ENCODE measurements at places on chromosomes 11 and 22.

GRCh38 chr11:33211580-33211979 is 45.6 kb upstream of the HIPK3 start:
- no peak for DNase-seq

GRCh38 chr11:39435641-39436040 is 2023.8 kb downstream of the LRRC4C start:
- no peak for DNase-seq

- DNase-seq = peak; percentile 68
Observed at GRCh38 chr11:99020352-99021225, at the start of gene CNTN5. TSS of gene CNTN5 (plus strand) at chr11:99020949.

DNA sequence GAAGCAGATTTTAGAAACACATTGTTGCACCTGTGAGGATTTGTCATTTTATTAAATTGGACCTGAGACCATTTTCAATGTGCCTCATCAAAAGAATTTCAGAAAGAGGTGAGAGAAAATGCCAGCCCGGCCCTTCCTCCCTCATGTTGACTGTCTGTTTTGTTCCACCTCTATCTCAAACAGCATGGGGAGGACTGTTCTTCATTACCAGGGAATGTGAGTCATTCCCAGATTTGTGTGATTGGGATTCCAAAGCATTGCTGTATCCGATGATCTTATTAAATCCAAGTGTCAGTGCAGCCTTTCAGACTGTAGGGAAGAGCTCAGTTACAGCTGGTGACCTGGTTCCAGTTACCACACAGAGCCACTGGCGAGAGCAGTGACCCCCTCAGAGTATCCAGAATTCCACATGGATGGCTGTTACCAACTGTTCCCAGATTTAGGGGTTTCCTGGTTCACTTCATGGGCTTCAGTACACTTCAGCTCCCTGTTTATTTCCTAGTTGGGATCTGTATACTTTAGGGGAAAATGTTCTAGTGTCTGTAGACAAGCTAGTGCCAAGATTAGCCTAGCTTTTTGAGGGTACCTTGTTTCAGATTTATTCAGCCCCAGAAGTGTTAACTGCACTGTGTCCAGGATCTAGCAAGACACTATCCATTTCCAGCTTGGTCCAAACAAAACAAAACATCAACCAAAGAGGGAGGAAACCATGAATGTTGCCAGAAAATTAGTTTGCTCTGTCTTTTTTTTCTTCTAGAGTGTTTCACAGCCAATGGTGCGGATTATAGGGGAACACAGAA is 20.9 kb downstream of the KREMEN1 start:
- no peak for DNase-seq

GRCh38 chr22:47121791-47122190 is 359.3 kb downstream of the TBC1D22A start:
- DNase-seq = no peak

DNA sequence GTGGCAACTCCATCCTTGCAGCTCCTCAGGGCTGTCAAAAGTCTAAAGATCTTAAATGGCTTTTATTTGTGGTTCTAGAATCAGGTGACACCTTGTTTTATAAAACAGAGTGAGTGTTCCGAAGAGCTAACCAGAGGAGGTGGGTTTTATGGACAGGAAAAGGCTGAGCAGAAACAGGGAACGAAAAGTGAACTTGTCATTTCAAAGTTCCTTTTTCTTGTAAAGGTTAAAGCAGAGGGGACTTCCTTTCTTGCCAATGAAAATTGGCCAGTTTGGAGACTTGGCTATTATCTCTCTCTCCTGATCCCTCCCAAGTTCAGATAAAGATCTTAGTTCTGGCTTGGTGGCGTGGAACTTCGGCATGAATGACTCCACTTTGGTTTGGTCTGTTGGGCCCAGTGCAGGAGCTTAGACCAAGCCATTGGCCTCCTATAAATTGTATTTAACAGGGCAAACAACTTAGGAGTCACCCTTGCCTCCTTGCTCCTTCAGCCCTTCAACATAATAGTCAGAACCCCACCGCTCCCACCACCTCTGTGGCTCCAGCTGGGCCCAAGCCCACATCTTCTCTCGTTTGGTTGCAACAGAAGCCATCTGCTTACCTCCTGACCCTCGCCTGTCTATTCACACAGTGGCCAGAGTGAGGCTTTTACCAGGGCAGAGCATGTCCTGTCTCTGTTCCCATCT is 102.4 kb upstream of the THY1 start:
- no peak for DNase-seq

DNA sequence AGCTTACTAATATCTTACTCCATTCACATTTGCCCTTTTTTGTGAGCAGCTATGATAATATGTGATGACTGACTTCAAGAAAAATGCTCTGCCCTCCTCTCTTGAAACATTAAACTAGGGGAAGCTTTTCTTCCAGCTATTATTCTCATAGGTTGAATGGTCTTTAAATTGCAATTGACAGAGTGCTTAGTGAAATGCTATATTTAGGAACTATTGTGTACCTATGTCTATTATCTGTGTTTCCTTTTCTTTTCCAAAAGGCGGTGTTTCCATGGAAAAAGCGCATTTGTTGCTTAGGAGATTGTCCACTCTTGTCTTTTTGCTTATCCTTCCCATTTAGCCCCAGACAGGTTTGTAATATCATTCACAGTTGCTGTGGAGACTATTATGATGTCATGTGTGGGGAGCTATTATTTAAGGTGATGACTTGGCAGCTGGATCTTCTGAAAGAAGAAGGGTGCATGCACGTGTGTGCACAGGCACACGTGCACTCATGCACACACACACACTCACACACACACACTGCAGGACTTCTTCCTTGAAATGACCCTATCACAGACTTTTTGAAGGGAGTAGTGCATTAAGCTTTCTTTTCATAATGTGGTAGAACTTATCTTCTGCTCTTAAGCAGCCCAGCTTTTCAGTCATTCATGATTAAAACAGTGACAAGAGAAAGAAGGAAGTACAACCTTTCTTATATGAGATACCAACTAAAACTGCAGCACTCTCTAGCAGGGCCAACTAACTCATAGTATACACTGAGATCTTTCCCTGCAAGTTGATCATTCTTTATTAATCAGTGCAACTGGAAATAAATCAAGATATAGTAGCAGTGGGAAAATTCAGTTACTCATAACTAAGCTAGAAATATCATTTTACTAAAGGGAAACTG is 340.8 kb upstream of the MTNR1B start:
- no peak for DNase-seq

DNA sequence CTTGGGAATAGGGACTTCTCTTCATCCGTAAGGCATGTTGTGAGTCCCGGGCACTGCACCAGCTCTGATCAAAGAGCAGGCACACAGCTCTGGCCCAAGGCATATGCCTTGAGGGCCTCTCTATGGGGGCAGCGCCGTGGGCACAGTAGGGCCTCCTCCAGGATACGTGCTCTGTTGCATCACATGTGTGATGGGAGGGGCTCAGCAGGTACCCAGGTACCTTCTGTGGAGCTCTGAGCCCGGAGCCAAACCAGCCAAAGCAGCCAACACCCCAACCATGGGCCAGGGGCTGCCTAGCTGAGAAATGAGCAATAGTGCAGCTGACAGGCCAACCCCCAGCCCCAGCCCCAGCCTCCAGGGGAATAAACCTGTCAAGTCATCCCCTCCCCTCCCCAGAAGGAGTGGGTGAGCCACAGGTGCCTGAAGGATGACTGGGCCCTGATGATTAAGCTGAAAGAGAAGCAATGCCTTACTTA is 79.7 kb upstream of the SHISAL1 start:
- DNase-seq = peak; percentile 4

GRCh38 chr11:58027341-58027740 is 3.4 kb upstream of the OR6Q1 start:
- no peak for DNase-seq

GRCh38 chr22:48188231-48188721 is 1425.8 kb downstream of the TBC1D22A start:
- DNase-seq = no peak

GRCh38 chr11:887589-887988 is 23.0 kb downstream of the CHID1 start:
- DNase-seq = no peak

- no peak for DNase-seq
Observed at GRCh38 chr11:102384419-102385079, 37.5 kb downstream of the BIRC2 start.

DNA sequence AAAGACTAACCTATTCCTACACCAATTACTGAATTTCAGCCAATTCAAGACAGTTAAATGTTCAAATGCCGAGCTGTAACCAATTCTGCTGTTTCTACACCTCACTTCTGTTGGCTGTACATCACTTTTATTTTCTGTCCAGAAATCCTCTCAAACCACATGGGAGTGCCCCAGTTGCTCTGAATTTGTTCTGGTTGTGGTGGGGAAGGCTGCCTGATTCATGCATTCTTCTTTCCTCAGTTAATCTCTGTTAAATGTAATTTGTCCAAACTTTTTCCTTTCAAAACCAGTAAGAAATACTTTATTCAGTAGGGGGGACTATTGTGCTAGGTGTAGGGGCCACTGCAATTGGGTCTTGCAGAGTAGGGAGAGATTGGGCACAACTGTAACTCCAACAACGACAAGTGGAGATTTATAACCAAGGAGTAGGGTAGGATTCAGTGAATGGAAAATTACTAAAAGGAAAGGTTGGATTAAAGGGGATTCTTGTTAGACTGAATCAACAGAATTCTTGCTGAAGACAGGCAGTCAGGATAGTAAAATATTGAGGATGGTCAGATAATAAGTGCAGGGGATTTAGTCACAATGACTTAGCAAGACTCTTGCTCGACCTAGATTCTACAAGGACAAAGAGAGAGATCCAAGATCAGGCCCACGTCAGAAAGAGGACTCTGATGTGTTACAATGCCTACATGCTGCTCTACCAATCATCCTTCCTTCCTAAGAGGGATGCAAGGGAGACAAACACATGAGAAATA is 593.5 kb upstream of the FAT3 start:
- no peak for DNase-seq

DNA sequence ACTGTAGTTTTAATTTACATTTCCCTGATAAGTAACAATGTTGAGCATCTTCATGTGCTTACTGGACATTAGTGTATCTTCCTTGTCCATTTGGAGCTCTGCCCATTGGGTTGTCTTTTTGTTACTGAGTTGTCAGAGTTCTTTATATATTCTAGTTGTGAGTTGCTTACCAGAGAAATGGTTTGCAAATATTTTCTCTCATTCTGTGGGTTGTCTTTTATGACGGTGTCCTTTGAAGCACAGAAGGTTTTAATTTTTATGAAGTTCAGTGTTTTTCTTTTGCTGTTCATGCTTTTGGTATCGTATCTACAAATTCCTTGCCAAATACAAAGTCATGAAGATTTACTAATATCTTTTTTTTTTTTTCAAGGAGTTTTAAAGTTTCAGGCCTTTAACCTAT is 42.4 kb downstream of the ZBTB44 start:
- no peak for DNase-seq

GRCh38 chr11:116334596-116334995 is 438.2 kb downstream of the BUD13 start:
- no peak for DNase-seq

DNA sequence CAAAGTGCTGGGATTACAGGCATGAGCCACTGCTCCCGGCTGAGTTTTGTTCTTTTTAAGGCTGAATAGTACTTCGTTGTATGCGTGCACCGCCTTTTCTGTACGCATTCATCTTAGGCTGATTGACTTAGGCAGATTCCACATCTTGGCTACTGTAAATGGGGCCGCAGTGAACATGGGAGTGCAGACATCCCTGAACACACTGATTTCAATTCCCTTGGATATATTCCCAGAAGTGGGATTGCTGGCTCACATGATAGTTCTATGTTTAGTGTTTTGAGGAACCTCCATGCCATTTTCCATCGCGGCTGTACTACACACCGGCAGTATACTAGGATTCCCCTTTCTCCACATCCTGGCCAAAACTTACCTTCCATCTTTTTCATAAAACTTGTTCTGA is 10.4 kb upstream of the ZNF74 start:
- no peak for DNase-seq

- peak; percentile 97 for DNase-seq
Observed at GRCh38 chr11:118928101-118928869, 2.6 kb upstream of the BCL9L start.

DNA sequence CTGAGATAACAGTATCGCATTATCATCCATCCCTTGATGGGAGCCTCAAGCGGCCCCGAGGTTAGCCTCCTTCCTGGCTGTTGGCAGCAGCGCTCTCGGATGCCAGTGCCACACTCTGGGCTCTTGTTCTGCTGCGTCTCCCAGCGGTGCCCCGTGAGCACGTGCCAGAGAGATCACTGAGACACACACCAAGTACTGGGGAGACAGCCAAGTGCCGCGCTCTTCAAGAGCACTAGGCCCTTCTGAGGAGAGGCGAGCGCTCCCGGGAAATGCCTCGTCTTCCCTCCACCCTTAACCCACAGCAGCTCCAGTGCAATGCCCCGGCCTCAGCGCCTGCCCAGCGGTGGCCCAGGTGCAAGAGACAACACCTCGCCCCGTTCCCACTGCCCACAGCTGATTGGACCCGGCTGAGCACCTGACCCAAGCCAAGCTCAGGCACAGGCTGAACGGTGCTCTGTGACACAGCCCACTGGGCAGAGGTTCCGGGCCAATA is 248.3 kb upstream of the NARS2 start:
- DNase-seq = no peak

DNA sequence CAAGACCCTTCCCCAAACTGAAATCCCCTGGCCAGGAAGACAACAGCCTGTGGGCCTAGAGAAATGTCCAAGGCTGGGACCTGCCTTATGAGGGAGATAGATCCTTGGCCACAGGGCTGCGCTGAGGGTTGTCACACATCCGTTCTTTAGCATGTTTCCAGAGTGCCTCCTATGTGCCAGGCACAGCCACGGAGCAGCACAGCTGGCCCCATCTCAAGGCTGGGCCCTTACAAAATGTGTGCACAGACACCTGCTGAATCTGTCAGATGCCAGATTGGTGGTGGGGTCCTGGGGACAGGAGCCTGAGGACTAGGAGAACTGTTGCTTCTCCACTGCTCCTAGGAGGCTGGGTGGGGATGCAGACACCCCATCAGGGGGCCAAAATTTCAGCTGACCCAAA is 11.2 kb downstream of the GRIK4 start:
- no peak for DNase-seq

GRCh38 chr11:102495161-102496042 is 35.1 kb downstream of the MMP7 start:
- DNase-seq = peak; percentile 69

- DNase-seq = no peak
Observed at GRCh38 chr11:35549787-35550186, 24.4 kb upstream of the PAMR1 start.

DNA sequence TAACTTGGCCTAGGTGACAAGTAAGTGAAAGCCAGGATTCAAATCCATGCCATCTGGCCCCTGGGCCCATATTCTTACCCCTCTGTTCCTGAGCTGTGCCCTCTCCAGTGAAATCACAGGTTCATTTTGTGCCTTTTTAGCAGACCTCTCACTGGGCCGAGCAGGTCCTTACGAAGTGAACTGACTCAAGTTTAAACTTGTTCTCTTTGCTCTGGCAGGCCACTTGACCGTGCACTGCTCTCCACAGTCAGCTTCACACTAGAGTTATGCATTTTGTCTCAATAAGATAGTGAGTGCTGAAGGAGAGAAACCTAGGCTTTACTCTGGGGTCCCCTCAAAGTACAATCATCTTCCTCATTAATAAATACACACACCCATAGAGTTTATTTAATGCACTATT is 40.7 kb downstream of the ARFGAP3 start:
- no peak for DNase-seq

- DNase-seq = no peak
Observed at GRCh38 chr11:113695207-113695606, 10.9 kb downstream of the TMPRSS5 start.

GRCh38 chr11:87459351-87459750 is 421.6 kb downstream of the TMEM135 start:
- DNase-seq = no peak
